Left renal cortex interstitium (tissue), 4 donors: ENCODE measurements at places on chromosomes 16 and 17.

DNA sequence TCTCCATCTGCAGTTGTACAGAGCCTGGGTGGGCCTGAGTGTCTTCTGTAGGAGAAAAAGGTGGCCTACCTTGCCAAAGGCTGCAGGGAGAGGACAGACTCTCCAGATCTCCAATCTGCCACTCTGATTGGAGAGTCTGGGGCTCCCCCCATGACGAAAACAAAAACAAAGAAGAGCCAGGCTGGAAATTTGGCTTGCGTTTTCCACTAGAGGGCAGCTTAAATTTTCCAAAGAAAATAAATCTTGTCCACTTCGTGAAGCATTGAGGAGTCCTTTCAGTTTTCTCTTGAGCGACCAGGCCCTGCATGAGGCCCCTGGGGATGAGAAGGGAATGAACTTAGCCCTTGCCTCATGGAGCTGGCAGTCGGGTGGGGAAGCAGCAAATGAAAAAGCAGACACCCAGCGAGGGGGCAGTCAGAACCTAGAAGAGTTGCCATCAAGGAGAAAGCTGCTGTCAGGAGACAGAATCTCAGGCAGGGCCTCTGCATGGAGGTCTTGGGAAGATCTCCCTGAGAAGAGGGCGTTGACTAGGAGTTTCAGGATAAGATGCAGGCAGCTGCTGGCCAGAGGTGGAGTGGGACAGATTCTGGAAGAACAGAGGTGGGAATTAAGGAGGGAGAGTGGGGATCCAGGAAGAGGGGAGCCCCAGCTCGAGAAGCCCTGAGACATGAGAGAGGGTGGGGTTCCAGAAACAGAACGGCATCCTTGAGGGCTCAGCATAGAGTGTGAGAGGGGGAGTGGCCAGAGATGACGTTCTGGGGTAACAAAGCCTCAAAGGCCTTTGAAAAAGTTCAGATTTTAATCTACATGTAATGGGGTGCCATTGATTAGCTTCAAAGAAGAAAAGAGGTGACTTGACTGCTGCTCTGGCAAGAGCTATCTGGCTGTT lies 8.4 kb upstream of the SHCBP1 start:
- no peak for DNase-seq

GRCh38 chr17:79862771-79863440 lies 23.7 kb upstream of the CBX4 start:
- DNase-seq, result no peak

DNA sequence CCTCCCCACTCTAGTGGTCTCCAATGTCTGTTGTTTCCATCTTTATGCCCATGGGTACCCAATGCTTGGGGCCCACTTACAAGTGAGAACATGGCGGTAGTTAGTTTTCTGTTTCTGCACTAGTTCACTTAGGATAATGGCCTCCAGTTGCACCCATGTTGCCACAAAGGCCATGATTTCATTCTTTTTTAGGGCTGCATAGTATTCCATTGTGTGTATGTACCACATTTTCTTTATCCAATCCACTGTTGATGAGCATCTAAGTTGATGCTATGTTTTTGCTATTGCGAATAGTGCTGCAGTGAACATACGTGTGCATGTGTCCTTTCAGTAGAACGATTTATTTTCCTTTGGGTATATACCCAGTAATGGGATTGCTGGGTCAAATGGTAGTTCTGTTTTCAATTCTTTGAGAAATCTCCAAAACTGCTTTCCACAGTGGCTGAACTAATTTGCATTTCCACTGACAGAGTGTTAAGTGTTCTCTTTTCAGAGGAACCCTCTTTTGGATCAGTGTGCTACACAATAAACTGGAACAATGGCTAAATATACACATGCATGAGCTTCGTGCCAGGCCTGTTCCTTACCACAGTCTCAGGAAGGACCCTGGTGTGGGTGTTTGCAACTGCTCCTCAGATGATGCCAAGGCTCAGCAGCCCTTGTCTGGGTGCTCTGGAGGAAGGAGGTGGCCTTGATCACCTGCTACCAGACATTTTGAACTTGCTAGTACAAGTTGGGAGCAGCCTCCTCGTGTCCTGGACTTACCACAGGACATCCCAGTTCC lies 34.4 kb downstream of the KNOP1 start:
- DNase-seq, result no peak

DNA sequence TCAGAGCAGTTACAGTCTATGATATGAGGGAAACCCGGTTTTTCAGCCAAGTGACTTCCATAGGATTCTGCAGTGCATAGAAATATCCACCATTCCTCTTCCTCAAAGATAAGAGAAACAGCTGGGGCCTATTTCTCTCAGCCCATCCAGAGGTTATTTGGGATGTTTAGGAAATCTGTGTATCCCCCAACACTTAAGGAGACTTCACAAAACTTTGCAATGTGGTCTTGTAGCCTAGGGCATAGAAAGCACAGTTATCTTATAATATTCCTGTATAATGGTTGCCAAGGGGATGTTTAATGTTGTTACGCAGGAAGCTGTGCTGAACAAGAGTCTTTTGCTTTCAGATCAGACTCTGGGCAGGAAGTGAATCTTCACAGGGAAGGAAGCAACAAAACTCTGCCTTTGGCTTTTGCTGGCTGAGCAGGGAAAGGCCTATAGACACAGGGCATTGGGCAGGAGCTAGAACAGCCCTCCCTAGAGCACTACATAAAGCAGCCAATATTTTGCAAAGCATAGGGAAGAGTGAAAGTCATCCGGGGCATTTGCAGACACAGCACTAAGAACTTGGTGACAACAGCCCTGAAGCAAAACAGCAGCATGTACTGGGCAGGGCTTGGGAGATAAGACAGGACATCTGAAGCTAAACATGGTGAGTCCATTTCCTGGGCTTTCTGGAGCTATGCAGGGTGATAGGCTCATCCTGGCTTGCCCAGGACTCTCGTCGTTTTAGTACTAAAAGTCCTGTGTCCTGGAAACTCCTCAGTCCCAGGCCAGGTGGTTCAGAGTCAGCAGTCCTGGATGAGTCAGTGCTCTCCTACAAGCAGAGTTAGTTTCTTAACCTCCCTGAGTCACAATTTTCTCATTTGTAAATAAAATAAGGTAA lies 18.7 kb upstream of the BEAN1 start:
- DNase-seq, result no peak

DNA sequence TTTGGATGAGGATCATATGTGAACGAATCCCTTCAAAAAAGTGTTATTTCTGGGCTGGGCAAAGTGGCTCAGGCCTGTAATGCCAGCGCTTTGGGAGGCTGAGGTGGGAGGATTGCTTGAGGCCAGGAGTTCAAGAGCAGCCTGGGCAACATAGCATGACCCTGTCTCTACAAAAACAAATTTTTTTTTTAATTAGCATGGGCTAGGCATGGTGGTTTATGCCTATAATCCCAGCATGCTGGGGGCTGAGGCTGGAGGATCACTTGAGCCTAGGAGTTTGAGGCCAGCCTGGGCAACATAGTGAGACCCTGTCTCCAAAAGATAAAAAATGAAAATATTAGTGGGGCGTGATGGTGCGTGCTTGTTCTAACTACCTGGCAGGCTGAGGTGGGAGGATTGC lies 4.6 kb downstream of the TAOK1 start:
- no peak for DNase-seq
